ENCODE measurements at places on chromosomes 2 and 18. TPM values are rescaled to one million over a fixed set of nuclear protein-coding genes. Genes with fewer than 3 reads are reported as not detected.

TRIM54 gene
- total RNA-seq = 0.13 TPM

ADRA2B gene
- total RNA-seq = 0.09 TPM

TTN gene
- total RNA-seq = 0.84 TPM

CCDC68 gene
- 0.16 TPM for total RNA-seq

CPLX4 gene
- total RNA-seq = not detected

NT5C1B gene
- total RNA-seq = not detected

HMSD gene
- total RNA-seq = 3.3 TPM

ADCYAP1 gene
- total RNA-seq = not detected

ZNF892 gene
- total RNA-seq = 2.9 TPM

SNORC gene
- total RNA-seq = 3.1 TPM

KIAA2012 gene
- not detected for total RNA-seq

GREB1L gene
- not detected for total RNA-seq

PAX3 gene
- total RNA-seq = not detected

LYG2 gene
- total RNA-seq = not detected

KANSL3 gene
- total RNA-seq = 59.7 TPM

CCDC148 gene
- total RNA-seq = 0.82 TPM

TRIM43 gene
- 0.17 TPM for total RNA-seq

CYS1 gene
- not detected for total RNA-seq

NTSR2 gene
- not detected for total RNA-seq

TDRD15 gene
- total RNA-seq = 0.13 TPM

CNGA3 gene
- total RNA-seq = not detected

FBLN7 gene
- 49.9 TPM for total RNA-seq

ALPG gene
- total RNA-seq = not detected

KCNE4 gene
- total RNA-seq = not detected

ANKRD30BL gene
- not detected for total RNA-seq

SCYGR8 gene
- not detected for total RNA-seq

CRYBA2 gene
- not detected for total RNA-seq

CDK15 gene
- not detected for total RNA-seq

LYG1 gene
- total RNA-seq = 1.3 TPM

GPBAR1 gene
- 1.4 TPM for total RNA-seq

CHRNA1 gene
- not detected for total RNA-seq

TMEFF2 gene
- total RNA-seq = not detected

MAT2A gene
- 214 TPM for total RNA-seq

UGT1A8 gene
- total RNA-seq = 0.42 TPM

XDH gene
- not detected for total RNA-seq

EVX2 gene
- total RNA-seq = not detected

DPP10 gene
- total RNA-seq = not detected

METTL4 gene
- 31.2 TPM for total RNA-seq

SERPINB4 gene
- not detected for total RNA-seq

MTHFD2 gene
- 281 TPM for total RNA-seq

RGPD4 gene
- total RNA-seq = not detected

SGPP2 gene
- 17.0 TPM for total RNA-seq

CD226 gene
- total RNA-seq = 146 TPM

COLEC12 gene
- not detected for total RNA-seq

KLHL14 gene
- total RNA-seq = not detected

CCDC74B gene
- total RNA-seq = 1.3 TPM

LONRF2 gene
- 0.16 TPM for total RNA-seq

GRB14 gene
- total RNA-seq = not detected

TBR1 gene
- total RNA-seq = 0.06 TPM

CD8B2 gene
- not detected for total RNA-seq

C1QL2 gene
- total RNA-seq = not detected

KYNU gene
- not detected for total RNA-seq

SMAD7 gene
- total RNA-seq = 40.7 TPM

MC2R gene
- total RNA-seq = not detected

TUBA3E gene
- not detected for total RNA-seq

ANKRD30B gene
- not detected for total RNA-seq

All from activated T-helper 17 cell treated with anti-CD3 and anti-CD28 coated beads, Interleukin-2, amount 50 U/mL, for 72 hours (primary cell).